AG08395 (cell line): ENCODE measurements at places on chromosomes 11 and 22.

DNA sequence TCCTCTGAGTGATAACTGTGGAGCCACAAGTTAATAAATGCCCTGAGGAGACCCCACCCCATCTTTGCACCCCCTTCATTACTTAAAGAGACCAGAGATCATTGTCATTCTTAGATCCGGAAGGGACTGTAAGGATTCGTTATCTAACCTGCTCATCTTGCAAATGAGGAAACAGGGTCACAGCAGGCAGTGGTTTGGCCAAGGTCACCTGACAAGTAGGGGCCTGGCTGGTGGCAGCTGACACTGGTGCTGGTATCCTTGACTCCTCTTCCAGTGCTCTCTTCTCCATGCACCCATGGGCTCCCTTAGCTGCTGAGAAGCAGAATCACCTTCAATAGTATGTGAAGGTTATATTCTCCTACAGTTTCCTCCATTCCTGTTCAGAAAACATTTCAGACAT lies 151.6 kb downstream of the GRIK4 start:
- DNase-seq = no peak

DNA sequence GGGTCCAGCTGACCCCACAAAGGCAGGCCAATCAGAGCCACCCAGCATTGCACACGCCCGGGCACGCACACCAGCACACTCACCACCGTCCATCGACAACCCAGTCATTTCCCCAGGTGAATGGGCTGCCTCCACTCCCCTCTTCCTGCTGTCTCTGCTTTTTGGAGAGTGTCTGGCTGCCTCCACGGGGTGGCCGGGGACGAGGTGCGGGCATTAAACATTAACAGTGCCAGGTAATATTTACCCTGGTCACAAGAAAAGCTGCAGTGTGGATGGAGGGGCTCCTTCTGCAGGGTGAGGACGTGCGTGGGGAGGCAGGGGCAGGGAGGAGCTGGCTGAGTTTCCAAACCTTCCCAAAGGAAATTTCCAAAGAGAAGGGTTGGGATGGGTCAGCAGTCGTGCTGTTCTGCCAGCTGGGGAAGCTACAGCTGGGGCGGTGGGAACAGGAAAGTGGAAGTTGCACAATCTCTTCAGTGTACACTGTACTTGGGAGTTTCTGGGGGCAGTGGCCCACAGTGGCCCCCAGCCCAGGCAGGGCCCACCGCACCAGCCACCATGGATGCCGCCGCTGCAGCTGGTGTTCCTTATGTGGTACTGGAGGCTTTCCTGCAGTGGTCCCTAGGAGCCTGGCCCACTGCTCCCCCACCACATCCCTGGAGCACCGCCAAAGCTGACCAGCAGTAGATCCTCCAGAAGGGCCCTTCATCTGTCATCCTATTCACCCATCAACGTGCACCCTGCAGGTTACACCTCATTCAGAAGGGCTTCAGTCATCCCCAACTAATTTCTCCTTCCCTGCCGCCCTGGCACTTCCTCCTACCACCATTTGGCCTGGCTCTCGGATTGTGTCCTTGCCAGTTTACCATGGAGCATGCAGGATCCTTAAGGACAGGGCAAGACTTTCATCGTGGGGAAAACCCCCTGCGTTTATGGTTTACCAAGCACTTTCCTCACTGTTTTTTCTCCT lies at the start of gene FXYD2:
TSS of gene FXYD2 (minus strand) at position 174 of the 967 bp plus-strand sequence. CDS start at position 108, 66 bp downstream.
- DNase-seq = no peak

DNA sequence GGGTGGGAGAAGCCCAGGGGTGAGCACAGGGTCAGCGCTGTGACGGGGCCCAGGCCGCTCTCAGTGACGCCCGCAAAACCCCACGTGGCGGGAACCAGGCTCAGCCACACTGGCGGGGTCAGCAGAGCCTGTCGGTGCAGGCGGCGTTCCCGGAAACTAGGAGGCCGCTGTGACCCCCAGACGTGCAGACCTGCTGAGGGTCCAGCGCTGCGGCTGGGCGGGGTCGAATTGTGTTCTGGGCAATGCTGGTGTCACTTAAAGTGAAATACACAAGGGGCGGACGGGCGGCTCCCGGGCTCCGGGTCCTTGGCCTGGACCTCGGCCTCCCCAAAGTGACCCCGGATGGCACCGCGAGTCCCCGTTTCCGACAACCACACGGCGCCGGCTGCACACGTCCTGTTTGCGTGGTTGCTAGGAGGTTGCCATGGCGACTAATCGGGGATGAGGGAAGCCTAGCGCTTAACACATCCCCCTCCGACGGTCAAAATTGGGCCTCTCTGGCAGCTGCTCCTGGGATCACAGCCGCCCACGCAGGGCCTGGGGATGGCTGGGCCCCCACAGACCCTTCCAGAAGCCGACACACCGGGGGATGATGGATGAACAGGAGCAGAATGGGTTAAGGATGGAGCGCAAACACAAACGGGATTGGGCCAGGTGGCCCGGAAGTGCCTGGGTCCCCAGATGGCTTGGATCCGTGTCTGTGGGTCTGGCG lies 81.7 kb upstream of the PRR5 start:
- DNase-seq = peak; percentile 66

- DNase-seq = no peak
Measured at GRCh38 chr11:113131036-113131775, 170.0 kb downstream of the NCAM1 start.

DNA sequence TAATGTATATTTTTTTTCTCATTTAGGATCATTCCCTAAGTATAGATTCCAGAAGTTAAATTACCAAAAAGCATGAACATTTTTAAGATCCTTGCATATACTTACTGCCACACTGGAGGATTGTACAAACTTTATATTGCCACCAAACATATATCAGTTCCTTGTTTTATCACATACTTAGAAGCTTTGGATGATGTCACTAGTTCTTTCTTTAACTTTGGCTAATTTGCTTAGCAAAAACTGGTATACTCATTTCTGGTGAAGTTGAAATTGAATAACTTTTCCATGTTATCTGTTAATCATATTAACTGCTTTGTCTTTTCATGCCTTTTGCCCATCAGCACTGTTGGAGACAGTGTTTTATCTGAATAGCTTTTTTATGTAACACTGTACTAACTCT lies 31.6 kb upstream of the PRDM10 start:
- no peak for DNase-seq

GRCh38 chr11:112965656-112966055 lies 4.4 kb downstream of the NCAM1 start:
- DNase-seq = no peak
